ENCODE measurements at places on chromosomes 3 and 15.

DNA sequence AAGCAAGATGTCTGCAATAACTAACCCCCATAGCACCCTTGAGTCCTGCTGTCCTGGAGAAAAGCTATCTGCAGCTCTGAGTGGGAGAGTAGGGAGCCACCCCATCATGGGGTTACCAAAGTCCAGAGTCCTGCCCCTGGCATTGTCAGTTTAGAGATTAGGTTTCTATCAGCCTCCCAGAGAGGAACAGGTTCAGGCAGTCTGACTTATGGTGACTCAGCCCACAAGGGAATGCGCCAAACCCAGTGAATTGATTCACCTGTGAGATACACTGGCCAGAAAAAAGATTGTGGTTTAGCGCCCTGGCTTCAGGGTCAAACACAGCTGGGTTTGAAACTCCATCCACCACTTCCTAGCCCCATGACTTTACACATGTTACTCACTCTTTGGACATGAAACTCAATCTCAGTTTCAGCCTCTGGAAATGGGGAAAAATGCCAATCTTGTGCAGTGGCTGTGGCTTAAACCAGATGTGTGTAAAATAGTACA is 263.6 kb upstream of the HES1 start:
- DNase-seq = no peak

DNA sequence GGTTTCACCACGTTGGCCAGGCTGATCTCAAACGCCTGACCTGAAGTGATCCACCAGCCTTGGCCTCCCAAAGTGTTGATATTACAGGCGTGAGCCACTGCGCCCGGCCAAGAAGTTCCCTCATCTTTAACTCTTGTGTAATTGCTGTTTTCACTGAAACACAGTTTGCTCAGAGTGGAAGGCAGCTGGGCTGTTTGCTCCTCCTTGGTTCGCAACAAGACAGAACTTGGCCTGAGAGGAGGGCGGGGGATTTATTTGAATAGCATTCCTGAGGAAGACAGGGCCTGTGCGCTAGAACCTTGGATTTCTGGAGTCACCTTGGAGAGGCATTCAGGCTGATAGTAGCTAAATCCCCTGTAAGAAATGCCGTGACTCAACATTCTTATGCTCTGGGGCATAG is 226.7 kb upstream of the MCTP2 start:
- no peak for DNase-seq

GRCh38 chr15:77606142-77607034 is 26.3 kb downstream of the LINGO1 start:
- DNase-seq = no peak

GRCh38 chr3:40695848-40696247 is 171.1 kb downstream of the ZNF621 start:
- no peak for DNase-seq

GRCh38 chr3:76203578-76203977 is 418.2 kb upstream of the ZNF717 start:
- no peak for DNase-seq

GRCh38 chr15:70605606-70606410 is 157.6 kb downstream of the UACA start:
- DNase-seq = no peak

Measured in activated CD8-positive, alpha-beta memory T cell treated with anti-CD3 and anti-CD28 coated beads for 24 hours (primary cell).